Activated CD4-positive, alpha-beta T cell treated with anti-CD3 and anti-CD28 coated beads for 48 hours (primary cell): ENCODE measurements at places on chromosomes 12 and 14.

GRCh38 chr12:80632835-80633234 is 74.6 kb upstream of the MYF6 start:
- DNase-seq, result no peak

DNA sequence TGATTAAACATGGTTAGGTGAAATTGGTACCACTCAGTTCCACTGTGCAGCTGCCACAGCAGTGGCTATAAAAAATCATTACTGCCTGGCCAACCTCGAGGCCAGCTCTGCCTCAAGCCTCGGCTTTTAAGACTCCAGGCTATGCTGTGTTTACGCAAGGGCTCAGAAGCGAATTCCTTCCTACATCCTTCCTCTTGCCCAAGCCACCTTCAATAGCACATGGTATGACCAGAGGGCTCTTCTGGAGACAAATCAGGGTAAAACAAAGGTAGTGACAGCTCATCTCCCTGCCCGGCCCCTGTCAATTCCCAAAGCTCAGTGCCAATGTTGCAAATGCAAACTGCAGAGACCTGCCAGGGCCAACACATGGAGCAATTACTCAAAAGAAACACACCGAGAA is 31.9 kb downstream of the NUAK1 start:
- no peak for DNase-seq

GRCh38 chr14:61252369-61253063 is 28.6 kb downstream of the TMEM30B start:
- peak; percentile 71 for DNase-seq

DNA sequence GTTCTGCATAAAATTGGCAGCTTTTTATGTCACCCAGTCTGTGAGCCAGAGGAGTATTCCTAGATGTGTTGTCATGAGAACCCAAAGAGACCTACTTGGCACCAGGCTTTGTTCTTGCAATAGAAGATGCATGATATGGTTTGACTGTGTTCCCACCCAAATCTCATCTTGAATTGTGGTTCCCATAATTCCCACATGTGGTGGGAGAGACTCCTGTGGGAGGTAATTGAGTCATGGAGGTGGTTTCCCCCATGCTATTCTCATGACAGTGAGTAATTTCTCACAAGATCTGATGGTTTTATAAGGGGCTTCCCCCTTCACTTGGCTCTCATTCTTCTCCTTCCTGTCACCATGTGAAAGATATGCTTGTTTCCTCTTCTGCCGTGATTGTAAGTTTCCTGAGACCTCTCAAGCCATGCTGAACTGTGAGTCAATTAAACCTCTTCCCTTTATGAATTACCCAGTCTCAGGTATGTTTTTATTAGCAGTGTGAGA is 572.0 kb upstream of the ATP2B1 start:
- DNase-seq, result peak; percentile 18

- DNase-seq, result no peak
These were observed 3.3 kb downstream of the FLRT2 start for GRCh38 chr14:85533023-85533860.

DNA sequence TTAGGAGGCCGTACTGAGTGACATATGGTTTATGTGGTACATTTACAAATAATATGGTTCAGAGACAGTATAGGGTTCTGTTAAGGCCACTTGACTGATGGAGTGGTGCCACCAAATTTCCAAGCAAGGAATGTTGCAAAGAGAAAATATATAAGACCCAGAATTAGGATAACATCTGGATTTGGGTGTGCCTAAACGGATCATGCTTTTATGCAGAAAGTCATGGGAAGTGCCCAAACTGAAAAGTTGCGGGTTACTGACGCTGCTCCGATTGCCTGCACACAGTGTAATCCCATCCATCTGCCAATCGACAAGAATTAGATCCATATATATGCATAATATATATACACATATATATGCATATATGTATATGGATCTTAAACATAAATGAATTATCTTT is 138.4 kb upstream of the DCN start:
- DNase-seq, result no peak

DNA sequence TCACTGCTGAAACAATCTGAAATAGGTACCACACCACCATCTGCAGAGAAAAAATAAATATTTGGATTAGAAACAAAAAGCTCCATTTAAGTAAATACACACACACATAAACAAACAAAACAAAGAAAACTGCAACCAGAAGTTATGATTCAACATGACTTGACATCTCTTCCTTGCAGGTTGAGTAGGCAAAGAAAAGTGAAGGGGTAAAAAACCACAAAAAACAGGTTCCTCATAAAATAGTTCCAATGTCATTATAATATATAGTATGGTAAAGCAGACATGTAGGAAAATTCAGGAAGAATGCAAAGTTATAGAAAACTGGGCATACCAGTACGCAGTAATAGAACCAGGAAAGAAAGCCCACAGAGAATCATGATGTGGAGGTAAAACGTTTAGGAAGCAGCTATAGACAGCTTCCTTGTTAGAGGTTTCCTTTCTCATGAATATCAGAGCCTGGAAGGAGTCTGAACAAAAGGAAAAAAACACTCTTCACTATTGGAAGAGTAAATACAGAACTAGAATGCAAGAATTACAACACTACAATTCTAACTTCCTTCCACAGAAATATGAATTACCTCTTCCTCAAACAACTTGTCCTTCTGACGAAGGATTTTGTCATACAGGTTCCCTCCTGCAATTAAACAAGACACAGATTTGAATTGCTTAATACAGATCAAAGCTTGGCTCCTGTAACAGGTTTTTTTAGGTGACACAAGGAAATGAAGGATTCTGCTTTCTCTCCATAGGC is 6.1 kb downstream of the NEK9 start:
- no peak for DNase-seq

GRCh38 chr12:68106660-68107059 is 52.9 kb downstream of the IFNG start:
- DNase-seq, result no peak

GRCh38 chr14:90674716-90675115 is 141.5 kb downstream of the TTC7B start:
- DNase-seq, result no peak

GRCh38 chr14:51546603-51547258 is 105.0 kb upstream of the FRMD6 start:
- DNase-seq, result no peak

DNA sequence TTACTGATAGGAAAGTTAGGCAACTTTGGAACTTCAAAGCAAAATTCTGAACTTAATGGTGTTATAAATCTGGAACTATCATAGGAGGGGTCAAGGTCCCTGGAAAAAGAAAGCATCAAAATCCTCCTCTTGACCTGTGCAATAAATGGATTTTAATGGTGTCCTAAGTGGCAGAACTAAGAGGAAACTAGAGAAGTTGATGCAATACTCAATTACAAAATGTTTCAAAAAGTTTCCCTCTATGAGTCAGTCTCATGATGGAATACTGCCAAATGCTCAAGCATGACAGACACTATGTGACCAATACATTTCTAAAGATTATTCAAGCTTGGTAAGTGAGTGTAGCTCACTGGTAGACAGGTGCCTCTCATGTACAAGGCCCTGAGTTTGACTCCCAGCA is 47.7 kb upstream of the ERGIC2 start:
- DNase-seq, result no peak

DNA sequence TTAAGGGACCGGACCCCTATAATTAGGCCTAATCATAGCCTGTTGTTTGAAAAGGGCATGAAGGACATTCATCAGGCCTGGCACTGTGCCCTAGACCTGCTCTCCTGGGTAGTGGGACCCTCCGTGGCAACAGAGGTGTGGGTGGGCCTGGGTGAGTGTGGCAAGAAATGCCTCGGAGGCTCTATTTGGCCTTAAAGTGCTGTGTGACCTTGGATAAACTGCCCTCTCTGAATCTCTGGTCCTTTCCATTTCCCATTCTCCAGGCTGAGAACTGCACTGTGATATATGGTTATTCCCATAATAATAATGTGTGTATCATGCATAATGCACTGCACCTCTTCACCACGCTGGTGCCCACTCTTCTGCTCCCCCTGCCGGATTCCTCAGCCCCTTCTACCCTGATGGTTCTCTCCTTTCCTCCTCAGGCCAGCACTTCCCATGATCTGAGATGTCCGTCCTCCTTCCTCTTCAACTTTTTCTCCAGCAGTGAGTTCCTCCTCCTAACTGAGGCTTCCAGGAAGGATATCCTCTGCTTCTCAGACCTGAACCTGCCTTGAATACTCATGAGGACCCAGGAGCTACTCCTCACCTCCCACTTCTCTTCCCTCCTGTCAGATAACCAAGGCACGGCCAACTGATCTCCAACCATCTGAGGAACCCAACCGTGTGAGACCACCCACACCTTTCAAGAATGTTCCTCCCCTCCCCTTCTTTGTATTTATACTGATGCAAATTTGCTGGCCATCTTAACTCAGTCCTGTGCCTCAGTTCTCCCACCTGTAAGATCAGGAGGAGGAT is 111.0 kb upstream of the PZP start:
- DNase-seq, result no peak

DNA sequence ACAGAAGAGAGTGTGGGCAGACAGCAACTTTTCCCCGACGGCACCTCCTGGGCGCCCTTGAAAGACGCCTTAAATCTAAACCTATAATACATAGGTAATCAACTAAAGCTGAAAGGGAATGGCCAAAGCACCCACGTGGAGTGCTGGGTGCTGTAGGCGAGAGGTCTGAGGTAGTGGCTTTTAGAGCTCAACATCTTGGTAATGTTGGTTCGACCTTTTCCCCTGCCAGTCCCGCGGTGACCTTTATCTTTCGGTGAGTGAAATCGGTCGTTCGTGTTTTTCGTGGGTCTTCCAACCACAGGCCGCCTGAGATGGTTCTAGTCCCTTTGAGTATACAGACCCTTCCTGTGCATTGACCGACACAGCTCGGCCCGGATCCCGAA is 9.1 kb downstream of the OR6S1 start:
- DNase-seq, result peak; percentile 47

DNA sequence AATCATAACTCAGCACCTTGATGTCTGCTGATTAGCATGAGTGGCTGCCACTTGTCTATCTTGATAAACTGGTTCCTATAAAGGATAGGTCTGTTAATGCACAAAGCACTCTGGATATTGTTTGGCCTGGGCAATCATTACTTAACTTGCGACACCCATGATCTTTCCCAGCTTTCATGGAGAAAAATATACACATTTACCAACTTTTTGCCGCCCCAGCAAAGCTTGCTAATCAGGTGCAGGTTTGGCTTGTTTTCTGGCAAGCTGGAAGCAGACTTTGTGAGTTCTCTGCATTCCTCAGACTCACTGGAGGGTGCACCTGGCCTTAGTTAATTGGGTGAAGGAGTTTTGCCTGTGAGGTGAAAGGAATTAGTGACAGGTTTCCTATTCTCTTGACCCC is 1126.4 kb upstream of the FLRT2 start:
- no peak for DNase-seq

- peak; percentile 73 for DNase-seq
These were observed 23.1 kb upstream of the LRTM2 start for GRCh38 chr12:1797011-1797901.

- no peak for DNase-seq
These were observed 2.3 kb upstream of the ITGA5 start for GRCh38 chr12:54421175-54421878.

- no peak for DNase-seq
These were observed 16.5 kb upstream of the RIMKLB start for GRCh38 chr12:8681129-8681884.

DNA sequence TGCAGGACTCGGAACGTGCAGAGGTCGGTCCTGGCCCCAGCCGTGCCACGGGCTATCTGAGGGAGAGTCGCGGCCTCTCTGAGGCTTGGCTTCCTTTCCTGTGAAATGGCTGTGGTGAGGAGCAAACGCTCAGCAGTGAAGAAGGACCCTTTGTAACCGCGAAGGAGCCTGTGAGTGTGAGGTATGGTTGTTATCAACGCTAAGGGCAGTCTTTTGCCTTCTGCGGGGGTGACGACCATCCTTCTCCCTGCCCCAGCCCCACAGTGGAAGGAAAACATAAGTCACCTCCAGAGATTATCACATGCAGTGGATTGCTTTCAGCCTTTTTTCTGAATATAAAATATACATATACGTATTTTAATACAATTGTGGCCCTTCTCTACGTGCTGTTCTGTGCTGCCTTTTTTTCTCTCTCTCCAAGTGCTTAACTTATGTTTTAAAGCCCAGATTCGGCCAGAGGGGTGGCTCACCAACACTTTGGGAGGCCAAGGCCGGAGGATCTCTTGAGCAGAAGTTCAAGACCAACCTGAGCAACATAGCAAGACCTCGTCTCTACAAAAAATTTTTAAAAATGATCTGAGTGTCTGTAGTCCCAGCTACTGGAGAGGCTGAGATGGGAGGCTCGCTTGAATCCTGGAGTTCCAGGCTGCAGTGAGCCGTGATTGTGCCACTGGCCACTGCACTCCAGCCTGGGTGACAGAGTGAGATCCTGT is 17.4 kb downstream of the TAMALIN start:
- no peak for DNase-seq

DNA sequence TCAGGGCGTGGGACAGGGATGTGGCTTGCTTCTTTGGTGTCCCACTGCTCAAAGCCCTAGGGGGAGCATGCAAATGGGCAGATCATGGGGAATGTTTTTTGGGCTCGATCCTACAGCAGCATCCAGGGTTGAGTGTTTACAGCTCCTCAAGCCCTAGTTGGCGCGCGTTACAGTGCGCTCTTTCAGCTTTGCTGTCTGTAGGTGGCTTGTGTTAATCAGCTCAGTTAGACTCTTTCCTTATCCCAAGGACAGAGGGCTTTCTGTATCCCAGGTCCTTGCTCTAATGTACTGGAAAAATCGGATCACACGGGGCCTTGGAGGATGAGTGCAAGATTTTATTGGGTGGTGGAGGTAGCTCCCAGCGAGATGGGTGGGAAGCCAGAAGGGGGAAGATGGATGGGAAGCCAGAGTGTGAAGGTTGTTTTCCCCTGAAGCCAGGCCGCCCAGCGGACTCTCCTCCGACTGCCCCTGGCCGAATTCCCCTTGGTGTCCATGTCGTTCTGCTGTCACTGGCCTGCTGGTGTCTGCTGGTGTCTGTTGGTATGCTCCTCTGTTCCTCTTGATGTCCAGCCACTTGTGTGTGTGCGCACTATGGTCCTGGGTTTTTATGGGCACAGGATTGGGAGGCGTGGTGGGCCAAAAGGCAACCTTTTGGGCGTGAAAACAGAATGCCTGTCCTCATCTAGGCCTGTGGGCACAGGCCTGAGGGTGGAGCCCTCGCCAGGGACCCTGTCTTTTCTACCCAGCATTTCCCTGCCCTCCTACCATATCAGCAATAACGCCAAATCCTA is 10.7 kb upstream of the TXNRD1 start:
- DNase-seq, result no peak

- peak; percentile 11 for DNase-seq
These were observed 41.4 kb upstream of the AMIGO2 start for GRCh38 chr12:47121146-47121545.
